ENCODE measurements at places on chromosomes 2 and 18. TPM values are rescaled to one million over a fixed set of nuclear protein-coding genes. Genes with fewer than 3 reads are reported as not detected.

The GALNT5 gene
- 0.48 TPM for polyA plus RNA-seq

The CLIP4 gene
- 20.2 TPM for polyA plus RNA-seq

The EN1 gene
- not detected for polyA plus RNA-seq

DNA sequence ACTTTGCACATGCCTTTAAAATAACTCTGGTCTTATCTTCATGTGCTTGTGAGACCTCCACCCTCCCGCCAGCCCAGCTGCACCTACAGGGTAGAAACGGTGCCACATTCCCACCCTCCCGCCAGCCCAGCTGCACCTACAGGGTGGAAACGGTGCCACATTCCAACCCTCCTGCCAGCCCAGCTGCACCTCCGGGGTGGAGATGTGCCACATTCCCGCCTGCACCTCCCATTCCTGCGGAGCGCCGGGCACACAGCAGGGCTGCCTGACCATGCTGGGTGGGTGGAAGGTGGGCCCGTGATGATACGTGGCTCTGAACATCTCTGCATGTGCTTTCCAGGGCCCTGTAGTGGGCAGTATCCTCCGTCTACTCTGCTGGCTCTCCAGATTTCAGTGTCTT lies 243.7 kb upstream of the PXDN start:
- DNase-seq, result no peak

DNA sequence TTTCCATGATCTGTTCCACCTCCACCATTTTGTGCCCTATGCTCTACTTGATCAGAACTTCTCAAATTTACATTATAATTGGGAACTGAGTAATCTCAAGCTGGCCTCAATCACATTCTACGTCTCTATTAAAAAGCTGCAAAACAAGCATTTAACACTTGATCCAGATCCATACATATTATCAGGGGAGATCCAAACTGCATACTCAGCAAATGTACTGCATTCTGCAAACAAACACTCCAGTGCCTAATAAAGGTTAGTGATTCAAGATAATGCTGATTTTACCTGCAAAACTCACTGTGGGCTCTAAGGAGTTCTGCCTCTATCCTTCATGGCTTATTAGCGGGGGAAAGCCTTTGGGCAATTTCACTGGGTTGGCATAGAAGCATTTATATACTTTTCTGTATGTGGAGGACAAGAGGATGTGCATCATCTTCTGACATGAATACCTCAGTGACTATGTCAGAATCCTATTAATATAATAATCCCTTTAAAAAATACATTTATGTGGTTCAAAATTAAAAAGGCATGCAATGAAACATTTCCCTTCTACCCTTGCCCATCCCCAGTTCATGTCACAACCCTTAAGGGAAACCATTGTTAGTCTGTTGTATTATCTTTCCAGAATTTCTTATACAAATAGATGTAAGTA lies 40.2 kb downstream of the GALNT14 start:
- DNase-seq, result no peak
